ENCODE measurements at places on chromosomes 4 and X. TPM values are rescaled to one million over a fixed set of nuclear protein-coding genes. Genes with fewer than 3 reads are reported as not detected.

GRCh38 chr4:3436798-3437581 lies 4.8 kb upstream of the HGFAC start:
- no peak for DNase-seq

- no peak for DNase-seq
These were observed 891.8 kb upstream of the NDST4 start for GRCh38 chr4:116005037-116005805.

DNA sequence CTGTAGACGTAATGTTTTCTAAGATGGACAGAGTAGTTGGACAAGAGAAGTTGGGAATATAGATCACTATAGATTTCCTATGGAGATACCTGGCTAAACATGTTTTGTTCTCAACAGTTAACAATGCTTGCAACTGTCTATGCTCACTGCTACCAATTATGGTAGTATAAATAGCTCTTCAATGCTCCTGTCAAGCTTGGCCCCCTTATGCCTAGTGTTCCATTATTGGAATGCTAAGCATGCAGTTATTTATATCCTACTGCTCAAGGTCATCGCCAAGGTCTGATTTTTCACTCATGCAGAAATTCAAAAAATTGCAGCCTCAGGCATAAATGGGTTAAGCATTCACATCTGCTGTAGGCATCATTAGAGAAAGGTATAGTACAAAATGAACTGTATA lies 519.0 kb downstream of the IL15 start:
- no peak for DNase-seq

DNA sequence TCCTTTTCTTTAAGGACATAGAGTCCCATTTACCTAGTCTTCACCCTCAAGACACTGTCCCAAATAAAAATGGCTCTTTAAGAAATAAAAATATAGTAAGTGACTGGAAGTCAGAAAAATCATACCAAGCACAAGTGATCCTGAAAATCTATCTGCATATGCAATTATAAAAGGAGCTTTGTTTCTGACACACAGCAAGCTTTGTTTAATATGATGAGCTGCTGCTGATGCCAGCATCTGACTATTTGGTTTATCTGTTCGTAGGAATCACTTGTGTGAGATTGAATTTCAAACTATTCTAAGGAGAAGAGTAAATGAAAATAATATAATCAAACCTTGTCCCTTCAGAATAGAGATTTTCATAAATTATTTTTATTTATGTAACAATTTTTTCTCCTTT lies 332.4 kb downstream of the PCDH7 start:
- no peak for DNase-seq

DNA sequence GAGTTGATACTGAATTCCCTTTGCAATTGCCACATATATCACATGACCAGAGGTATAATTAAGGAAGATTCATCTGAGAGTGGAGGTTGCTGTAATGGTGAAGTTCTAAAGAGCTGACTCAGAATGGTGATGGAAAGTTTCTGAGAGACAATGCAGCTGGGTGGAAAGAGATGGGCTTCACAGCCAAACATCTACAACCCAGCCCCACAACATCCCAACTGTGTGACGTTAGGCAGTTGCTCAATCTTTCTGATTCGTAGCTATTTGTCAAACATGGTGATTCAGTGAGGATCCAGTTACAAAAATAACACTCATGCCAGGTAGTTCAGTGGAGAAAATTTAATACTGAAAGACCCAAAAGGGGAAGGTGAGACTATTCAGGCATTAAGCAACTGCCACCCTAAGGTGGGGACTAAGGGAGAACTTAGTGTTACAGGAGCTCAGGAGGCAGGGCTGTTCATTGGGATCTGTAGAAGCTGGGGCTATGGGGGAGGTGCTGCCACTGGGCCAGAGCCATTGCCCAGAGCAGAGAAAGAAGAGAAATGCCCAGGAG lies 6.9 kb upstream of the AFF1 start:
- no peak for DNase-seq

Gene MAGIX
- total RNA-seq: 16.8 TPM

Gene MAP9
- total RNA-seq: 22.5 TPM

Gene CFI
- 20.5 TPM for total RNA-seq

DNA sequence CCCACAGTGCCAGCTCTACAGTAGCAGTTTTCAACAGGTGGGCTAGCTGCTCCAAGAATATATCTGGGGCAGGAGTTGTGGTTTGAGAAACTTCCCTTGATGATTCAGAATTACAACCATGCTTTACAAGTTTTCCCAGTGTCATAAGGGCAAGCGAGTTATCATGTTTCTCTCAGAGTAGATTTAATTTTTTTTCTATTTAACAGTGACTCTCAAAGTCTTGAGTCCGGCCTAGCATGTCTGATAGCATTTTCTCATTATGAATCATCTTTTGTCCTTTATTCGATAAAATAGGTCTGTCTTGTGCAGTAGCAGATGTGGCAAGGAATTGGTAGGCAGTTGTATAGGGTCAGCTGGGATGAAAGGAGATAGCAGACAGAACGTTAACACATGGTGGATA lies 62.2 kb upstream of the SPANXD start:
- DNase-seq: no peak

Gene RTL5
- total RNA-seq: 11.6 TPM

GRCh38 chrX:32985544-32985943 lies 225.8 kb downstream of the DMD start:
- no peak for DNase-seq

Gene FANCB
- 0.41 TPM for total RNA-seq

Gene NSUN7
- total RNA-seq: 6.8 TPM

Gene C1GALT1C1
- 30.1 TPM for total RNA-seq

DNA sequence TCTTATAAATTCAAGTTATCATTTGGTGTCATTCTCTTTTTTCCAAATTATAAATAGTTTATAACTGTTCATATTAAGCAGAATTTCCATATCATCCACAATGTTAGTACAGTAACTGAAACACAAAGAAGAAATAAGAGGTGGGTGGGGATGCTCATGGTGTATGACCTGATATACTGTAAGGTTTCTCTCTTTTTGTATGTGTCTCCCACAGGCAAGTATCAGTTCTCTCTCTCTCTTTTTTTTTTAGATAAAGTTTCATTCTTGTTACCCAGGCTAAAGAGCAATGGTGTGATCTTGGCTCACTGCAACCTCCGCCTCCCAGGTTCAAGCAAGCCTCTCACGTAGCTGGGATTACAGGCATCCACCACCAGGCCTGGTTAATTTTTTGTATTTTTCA lies 43.7 kb upstream of the UGT2A3 start:
- DNase-seq: no peak

Data from thoracic aorta (tissue), 2 donors.